AG04450 (cell line): ENCODE measurements at places on chromosomes 1 and 21. TPM values are rescaled to one million over a fixed set of nuclear protein-coding genes. Genes with fewer than 3 reads are reported as not detected.

The LAMB3 gene
- polyA plus RNA-seq = 2.6 and 3.3 TPM in 2 replicates

GRCh38 chr21:41536076-41536826 is 28.3 kb upstream of the TMPRSS2 start:
- no peak for DNase-seq

GRCh38 chr1:236082526-236082925 is 17.6 kb upstream of the NID1 start:
- no peak for DNase-seq

DNA sequence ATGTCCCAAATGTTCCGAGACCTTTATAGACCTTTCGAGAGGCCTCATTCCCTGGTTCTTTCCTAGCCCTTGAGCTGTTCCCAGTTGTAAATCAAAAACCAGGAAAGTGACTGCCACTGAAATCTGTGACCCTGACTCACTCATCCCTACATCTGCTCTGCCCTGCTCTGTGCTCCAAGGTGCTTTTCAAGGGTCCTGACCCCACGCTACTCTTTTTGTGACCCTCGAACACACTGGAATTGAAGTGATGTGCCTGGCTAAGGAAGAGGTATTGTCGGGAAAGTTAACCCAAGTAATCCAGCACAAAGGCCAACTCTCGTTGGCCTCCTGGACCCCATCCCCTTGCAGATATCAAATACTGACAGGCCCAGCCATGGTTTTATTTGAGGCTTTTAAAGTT is 244.4 kb downstream of the HHAT start:
- no peak for DNase-seq

The ZNF648 gene
- polyA plus RNA-seq = not detected in 2 replicates

The CRYAA gene
- not detected in 2 replicates for polyA plus RNA-seq

DNA sequence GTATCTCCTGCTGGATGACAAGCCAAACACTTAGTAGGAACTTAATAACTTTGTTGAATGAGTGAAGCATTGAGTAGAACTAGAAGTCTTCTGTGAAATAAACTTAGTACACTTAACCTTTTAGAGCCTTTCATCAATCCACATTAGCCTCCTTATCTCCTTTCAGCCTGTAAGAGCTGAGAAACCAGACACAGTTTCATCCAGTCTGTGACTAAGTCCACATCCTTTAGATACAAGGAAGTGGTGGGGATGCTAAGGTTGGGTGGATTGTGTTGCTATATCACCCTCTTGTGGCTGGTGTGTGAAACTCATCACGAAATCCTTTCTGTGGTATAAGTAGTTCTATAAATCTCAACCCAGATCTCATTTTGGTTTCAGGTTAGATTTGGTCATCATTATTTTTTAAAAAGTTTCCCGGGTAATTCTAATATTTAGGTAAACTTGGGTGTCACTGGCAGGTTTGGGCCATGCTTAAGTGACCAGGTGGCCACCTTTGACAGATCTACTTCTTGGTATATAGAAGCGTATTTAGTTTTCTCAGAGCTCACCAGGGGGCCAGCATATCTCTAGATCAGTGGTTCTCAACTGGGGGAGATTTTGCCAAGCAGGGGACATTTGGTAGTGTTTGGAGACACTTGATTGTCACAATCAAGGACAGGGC is 27.8 kb upstream of the CD84 start:
- peak; percentile 41 for DNase-seq

GRCh38 chr1:87956072-87956471 is 627.4 kb downstream of the LMO4 start:
- DNase-seq = peak; percentile 92

- DNase-seq = no peak
Measured at GRCh38 chr1:86419277-86419903, 4.6 kb upstream of the CLCA2 start.

GRCh38 chr1:158509471-158510156 is 37.6 kb downstream of the OR10R2 start:
- DNase-seq = no peak

The OR2T33 gene
- not detected in 2 replicates for polyA plus RNA-seq

The LCE1E gene
- polyA plus RNA-seq = not detected in 2 replicates

- no peak for DNase-seq
Measured at GRCh38 chr1:20282533-20282932, 8.1 kb upstream of the VWA5B1 start.
